GM12891 (cell line): ENCODE measurements at places on chromosomes 5 and 9.

DNA sequence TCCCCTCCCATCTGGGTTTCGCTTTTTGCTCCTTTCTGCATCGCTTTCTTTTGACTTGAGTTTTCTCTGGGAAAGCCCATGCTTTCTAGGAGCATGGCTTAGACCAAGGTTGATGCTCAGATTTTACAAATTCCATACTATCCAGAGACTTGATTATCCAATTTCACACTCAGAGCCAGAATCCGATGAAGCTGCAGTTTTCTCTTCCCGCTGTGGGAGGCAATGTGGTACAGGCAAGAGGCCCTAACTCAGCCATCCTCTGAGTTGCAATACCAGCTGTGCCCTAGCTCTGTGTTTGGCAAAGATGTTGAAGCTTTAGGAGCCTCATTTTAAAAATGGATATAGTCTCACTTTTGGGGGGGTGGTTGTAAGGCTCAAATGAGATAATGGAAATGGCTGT is 85.1 kb downstream of the BRINP1 start:
- DNase-seq, result no peak

GRCh38 chr9:116574027-116574679 is 113.0 kb upstream of the TRIM32 start:
- DNase-seq, result no peak

DNA sequence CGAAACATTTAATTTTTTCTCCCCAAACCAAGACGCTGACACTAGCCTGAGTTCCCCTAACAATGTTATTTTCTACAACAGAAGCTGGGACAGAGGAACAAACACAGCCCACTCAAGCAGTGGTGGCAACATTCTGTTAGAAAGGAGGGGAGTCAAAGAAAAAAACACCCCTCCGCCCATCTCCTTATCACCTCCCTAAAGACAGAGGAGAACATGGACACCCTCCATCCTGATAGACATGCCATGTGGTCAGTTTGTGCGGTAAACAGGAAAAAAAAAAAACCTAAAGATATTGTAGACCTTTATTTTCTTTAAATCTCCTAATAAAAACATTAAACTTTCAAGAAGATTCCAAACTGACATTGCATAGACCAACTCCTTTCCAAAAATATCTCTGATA is 2.9 kb upstream of the DPM2 start:
- DNase-seq, result no peak

GRCh38 chr5:176166427-176166826 is 71.8 kb upstream of the SIMC1 start:
- no peak for DNase-seq

DNA sequence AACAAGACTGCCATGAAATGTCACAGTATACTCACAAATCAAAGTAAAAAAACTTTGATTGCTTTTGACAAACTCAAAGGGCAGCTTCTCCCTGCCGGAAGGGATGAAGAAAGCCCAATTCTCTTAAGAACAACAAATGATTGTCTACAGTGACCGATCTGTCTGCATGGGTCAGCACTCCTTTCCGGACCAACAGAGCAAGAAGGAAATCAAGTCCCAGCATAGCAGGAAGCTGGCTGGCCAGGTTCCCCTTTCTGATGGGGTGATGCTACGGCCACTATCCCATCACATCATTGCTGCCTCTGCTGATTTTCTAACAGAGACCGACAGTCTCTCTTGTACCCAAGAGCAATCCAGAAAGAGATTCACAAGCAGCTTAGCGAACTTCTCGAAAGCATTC is 692 bp downstream of the C1QTNF3 start:
- DNase-seq, result no peak

- DNase-seq, result no peak
These were observed 40.0 kb downstream of the ADAMTS19 start for GRCh38 chr5:129500101-129500500.

DNA sequence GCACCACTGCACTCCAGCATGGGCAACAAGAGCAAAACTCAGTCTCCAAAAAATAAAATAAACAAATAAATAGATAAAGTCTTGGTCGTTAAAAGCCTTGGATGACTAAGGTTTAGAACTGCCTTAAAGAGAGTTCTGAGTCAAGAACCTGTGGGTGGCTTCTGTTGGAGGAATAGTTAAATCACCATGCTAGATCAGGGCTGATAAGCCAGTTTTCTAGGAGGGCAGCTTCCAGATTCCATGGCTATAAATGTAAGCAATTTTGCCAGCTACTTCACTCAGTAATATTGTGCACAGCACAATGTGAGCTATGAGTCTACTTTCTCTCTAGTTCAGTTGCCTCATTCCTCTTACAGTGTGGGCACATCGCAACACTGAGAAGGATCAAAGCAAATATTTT is 242.1 kb upstream of the NUDT12 start:
- no peak for DNase-seq

DNA sequence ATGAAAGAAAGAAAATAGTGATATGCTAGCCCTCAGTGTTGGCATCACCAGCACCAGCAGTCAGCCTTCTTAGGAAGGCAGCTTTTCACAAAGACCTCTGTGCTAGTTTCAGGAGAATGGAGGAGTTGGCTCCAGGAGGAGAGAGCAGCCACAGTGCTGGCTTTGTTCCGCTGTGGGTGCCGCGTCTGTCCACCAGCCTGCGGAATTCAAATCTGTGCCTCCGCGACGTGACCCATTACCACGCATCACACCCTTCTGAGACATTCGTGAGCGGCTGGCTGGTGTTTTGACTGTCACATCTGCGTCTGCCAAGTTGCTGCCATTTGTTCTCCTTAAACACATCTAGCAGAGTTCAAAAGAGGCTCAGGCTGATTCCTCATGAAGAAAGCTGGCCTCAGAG is 34.4 kb downstream of the SNX18 start:
- DNase-seq, result no peak

DNA sequence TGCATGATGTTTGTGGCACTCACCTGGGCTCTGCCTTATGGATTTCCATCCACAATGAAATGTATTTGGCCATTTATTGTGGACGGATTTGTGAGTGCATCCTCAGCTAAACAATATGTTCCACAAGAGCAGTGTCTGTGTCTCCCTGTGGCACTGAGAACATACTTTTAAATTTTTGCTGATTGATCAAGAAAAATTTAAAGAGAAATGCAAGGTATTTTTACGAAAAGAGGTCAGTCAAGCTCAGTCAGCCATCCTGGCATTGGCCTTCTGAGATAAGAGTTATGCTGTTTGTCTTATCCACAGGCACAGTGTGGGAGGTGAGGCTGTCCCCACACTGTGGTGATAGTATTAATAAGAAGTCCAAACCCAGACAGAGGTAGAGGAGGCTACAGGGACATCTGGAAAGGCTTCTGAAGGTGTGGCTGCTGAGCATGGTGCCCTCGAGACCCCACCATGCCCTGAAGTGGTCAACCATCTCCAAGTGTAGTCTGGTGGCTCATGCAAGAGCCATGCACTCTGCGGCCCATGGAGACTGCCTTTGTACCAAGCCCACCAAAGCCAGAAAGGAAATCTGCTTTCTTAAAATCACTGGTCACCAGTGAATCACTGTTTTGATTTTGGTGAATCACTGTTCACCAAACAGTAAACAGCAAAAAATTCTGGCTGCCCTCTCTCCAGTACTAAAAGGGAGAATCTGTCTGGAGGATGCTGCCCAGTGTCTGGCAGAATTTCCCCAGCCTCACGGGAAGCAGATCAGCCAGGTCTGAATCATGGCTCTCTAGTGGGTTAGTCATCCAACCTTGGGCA is 28.8 kb downstream of the SPOCK1 start:
- DNase-seq, result no peak

DNA sequence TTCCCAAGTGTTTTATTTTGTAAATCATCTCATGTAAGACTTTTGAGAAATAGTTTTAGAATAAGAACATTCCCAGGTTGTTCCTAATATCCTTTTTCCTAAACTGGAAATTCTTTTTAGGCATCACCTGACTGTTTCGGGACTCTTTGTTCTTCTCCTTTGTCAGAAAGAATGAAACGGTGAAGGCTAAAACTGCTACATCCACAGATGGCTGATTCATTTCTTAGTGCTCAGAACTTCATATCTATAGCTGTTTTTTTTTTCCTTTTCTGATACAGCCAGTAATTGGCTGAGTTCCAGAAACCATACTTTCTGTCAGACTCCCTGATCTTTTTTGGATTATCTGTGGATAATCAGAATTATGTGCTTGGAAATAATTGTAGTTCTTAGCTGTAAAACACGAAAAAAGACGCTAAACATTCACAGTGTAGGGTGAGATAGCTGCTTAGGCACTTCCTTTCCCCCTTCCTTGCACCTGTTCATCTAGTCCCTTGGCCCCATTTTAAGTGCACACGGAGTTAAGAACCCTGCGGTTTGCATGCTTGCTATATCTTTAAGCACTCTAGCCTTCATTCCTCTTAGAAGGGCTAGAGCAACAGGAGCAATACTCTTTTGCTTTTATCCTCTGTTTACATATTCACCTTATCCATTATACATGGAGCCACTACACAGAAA is 283.9 kb downstream of the PJA2 start:
- DNase-seq, result no peak

DNA sequence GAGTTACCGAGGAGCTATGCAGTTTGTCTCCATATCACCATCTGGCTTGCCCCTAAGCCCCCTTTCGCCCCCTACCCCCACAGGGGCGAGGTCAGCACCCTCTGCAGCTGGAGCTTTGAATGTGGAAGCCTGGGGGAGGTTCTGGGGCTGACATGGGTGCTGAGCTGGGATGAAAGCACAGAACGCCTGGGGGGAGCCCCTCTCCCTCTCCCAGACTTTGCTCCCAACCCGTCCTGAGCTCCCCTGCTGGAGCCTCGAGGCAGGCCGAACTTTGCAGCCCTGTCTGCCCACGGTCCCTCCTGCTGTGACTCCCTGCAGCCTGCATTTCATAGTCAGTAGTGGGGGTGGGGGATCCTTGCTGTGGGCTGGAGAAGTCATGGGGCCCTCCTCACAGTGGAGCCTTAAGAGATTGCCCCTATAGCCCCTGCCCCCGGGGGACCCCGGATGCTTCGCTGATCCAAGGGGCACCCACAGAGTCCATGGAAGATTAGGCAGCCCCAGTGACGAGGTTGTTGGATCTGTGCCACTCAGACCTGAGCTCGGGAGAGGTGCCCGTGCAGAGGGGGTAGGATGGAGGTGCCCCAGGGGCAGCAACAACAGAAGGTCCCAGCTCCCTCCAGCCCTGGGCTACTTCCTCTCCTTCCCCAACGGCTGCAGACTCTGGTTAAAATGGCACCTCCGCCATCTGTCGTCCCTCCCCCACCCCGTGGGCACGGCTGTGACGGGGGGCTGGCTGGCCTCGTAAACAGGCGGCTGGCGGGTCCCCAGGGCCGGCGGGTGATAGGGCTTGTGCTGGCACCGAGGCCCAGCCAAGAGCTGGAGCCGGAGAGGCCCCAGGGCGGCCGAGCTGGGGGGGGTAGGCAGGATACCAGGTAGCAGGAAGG is 162.0 kb downstream of the C9orf50 start:
- DNase-seq, result no peak

- no peak for DNase-seq
These were observed 223.3 kb downstream of the SEC61B start for GRCh38 chr9:99445371-99445891.
